Fibroblast of skin of right quadriceps (primary cell): ENCODE measurements at places on chromosomes 2 and 18.
A peak's percentile ranks its signal among the peaks of the same experiment; 100 is the strongest.

DNA sequence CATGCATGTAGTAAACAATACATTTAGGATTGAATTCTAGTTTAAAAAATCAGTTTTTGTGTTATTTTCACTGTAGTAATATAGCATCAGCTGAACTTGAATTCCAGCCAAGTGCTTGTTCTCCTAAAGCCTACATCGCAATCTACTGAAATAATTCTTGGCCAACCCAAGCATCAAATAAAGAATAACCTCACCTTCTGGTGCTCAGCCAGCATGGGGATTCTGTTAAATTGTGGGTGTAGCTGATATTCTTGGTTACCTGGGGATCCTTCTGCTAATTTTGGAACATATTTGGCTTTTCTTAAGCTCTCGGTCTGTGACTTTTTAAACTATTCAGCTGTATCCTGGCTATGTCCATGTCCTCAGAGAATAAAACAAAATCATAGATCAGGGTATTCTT is 248.8 kb downstream of the NRXN1 start:
- peak; percentile 2 for DNase-seq

- DNase-seq: no peak
Observed at GRCh38 chr2:31526946-31527732, 53.6 kb downstream of the SRD5A2 start.

GRCh38 chr18:32548688-32549087 is 78.0 kb upstream of the GAREM1 start:
- DNase-seq: no peak

GRCh38 chr2:176917-177316 is 86.9 kb downstream of the SH3YL1 start:
- no peak for DNase-seq

GRCh38 chr2:47697000-47697601 is 85.8 kb upstream of the MSH6 start:
- no peak for DNase-seq

DNA sequence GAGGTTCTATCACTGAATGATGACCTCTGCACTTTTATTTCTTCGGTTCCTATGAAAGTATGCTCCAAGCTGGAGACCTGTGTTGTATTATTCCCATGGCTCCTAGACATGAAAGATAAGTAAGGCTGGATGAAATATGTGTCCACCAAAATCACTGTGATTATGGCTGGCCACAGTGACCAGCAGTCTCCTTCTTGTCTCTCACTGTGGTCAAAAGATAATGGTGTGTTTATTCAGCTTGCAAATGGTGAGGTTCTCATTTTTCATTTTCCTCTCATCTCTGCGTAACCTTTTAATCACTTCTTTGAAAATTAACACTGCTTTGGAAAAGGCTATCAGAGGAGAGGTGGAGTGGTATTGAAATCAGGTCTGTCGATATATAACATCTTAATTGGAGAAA is 107.8 kb upstream of the DAPL1 start:
- DNase-seq: no peak

GRCh38 chr18:13136904-13137669 is 81.5 kb upstream of the LDLRAD4 start:
- peak; percentile 14 for DNase-seq

GRCh38 chr2:105772362-105772761 is 27.6 kb downstream of the NCK2 start:
- no peak for DNase-seq
